Upper lobe of left lung (tissue), 6 donors: ENCODE measurements at places on chromosomes 4 and X. TPM values are rescaled to one million over a fixed set of nuclear protein-coding genes. Genes with fewer than 3 reads are reported as not detected.
A peak's percentile ranks its signal among the peaks of the same experiment; 100 is the strongest.

DNA sequence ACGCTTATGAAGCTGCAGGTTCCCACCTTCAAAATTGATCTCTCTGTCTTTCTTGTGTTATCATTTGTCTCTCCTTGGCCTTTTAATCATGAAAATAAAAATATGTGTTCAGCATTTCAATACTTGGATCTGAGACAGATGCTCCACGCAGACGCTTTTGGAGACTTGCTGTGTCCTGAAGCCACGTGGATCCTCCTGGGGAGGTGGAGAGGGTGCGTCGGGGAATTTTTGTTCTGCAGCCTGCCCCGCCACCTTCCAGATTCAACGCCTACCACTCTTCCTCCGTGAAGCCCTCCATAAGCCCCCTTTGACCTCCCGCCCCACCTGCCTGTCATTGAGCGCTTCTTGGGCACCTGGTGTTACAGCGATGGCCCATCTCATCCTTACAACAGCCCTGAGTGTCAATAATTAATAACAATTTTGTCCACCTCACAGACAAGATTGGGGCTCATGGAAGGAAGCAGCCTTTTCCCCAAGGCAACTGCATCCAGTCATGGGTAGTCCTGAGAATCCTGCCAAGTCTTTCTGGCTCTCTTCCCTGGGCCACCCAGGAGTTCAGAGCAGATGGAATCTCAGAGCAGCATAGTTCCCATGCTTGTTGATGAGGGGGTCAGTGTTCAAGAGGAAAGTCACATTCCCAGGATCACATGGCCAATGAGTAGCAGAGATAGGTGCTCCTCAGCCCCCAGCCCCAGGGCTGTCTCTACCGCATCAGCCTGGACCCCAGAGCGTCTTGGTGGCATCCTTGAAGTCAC, 172.6 kb upstream of the PSAPL1 start:
- no peak for DNase-seq

DNA sequence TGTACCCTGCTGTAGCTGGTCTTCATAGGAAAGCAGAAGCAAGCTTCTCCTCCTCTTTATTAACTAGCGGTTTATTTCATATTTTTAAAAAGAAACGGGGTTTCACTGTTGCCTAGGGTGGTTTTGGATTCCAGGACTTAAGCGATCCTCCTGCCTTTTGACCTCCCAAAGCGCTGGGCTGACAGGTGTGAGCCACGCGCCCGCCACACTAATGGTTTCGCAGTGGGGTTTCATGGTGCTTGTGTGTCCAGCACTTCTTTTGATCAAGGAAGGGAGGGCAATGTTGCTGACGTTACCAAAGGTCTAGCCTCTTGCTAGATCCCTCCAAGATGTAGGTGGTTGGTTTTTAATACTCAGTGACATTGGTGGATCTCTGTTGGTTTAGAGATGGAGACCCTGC, 1.4 kb downstream of the MAEA start:
- peak; percentile 24 for DNase-seq

DNA sequence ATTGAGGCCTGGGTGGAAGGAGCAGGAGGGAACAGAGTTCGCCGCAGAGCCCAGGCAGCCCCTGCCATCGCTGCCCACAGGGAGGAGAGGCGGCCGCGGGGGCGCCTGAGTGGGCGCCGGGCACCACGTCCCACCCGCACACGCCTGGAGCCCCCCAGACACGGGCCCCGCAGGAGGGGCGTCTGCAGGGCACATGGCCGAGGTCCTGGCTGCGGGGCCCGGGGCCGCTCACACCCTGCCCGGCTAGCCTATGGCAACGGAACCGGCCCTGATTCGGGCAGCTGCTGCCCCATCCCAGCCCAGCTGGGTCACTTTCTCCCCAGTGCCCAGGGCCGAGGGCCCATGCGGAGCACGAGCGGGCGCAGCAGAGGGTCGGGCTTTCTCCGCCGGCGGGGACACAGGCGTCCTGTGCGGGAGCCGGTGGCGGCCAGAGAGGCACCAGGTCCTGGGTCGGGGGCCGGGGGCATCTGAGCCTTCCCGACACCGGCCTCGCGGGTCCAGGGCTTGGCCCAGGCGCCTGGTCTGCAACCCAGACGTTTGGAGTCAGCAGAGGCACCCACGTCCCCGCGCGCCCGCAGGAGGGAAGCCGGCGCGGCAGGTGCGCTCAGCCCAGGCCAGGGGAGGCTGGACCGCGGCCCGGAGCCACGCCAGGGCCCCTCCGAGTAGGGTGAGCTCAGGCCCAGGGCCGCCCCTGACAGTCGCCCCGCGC, 91.2 kb downstream of the FAM53A start:
- DNase-seq, result peak; percentile 80

DNA sequence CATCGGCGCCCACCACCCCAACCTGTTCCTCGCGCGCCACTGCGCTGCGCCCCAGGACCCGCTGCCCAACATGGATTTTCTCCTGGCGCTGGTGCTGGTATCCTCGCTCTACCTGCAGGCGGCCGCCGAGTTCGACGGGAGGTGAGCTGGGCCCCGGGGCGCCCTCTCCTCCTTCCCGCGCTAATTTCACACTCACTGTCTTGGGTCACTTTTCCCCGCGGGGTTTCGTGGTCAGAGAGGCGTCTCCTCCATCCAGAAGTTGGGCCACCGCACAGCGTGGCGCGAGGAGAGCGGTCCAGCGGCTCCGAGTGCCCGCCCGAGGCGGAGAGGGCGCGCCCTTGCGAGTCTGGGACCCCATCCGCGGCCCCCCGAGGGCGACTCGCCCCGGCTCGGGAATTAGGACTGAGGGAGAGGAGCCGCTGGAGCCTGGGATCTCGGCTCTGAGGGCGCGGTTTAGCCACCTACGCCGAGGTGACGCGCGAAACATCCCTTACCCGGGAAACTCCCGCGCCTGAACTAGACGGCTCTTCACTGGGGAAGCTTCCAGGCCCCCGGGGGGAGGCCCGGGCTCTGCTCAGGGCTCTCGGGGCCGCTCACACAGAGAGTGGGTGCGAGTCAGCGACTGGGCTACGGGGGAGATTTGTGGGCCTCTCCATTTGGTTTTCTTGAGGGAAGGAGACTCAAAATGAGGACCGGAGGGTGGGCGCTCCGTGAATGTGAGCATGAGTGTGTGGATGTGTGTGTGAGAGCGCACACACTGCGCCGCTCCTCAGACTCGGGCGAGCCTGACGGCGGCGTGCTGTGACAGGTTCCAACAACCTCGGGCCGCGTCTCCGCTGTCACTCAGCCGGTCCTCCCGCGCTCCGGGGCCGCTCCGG, 551 bp downstream of the NPNT start:
- peak; percentile 88 for DNase-seq

BOD1L1 gene
- 66.2 TPM for total RNA-seq

DNA sequence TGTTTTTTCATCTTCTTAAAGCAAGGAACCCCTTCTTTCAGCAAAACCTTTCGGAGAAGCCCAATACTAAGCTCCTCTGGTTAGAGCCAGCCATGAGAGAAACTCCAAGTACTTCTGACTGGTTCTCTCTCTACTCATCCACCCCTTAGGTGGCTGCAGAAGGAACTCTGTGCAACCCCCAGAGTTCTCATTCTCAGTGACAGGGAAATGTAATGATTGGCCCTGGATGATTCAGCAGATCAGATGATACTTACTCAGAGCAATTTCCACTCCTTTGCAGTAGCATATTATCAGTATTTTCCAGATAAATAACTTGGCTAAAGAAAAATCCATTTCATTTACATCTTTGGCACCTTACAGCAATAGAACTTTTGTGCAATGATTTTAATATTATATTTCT, 3.2 kb downstream of the SPP1 start:
- no peak for DNase-seq

GRCh38 chrX:37380256-37380655, 31.1 kb downstream of the PRRG1 start:
- DNase-seq, result no peak

- DNase-seq, result no peak
Measured at GRCh38 chr4:185640811-185641675, 105.7 kb upstream of the PDLIM3 start.

DNA sequence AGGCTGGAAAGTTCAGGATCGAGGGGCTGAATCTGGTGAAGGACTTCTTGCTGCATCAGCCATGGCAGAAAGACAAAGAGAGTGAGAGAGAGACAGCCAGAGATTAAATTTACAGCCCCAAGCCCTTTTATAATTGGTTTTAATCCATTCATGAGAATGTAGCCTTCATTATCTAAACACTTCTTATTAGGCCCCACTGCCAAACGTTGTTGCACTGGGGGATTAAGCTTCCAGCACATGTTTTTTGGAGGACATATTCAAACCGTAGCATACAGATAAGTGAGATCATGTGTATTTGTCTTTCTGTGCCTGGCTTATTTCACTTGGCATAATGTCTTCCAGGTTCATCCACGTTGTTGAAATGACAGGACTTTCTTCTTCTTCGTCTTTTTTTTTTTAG, 524.7 kb downstream of the SPRY1 start:
- no peak for DNase-seq

RPL9 gene
- 2,200 TPM for total RNA-seq

- no peak for DNase-seq
Measured at GRCh38 chr4:129037093-129037492, 56.2 kb downstream of the SCLT1 start.

DNA sequence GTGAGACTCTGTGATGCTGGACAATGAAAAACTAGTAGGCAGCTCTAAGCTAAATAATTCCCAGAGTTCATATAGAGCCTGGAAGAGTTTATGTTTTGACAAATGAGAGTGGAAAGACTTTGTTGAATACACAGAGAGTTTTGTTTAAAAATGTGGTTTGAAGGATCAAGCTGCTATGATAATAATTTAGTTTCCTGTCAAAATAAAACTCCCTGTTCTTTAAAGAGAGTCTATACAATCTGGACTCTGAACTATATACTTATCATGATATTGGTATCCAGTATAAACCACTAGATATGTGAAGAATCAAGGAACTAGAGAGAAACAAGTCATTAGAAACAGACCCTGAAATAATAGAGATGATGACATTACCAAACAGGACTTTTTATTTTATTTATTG, 158.6 kb downstream of the C4orf33 start:
- no peak for DNase-seq

- no peak for DNase-seq
Measured at GRCh38 chr4:86398187-86398586, 38.3 kb upstream of the MAPK10 start.

NHSL2 gene
- total RNA-seq, result 18.3 TPM

NR3C2 gene
- 24.7 TPM for total RNA-seq

SHROOM4 gene
- total RNA-seq, result 38.2 TPM

- no peak for DNase-seq
Measured at GRCh38 chr4:184848510-184848909, 22.7 kb upstream of the ACSL1 start.

GRCh38 chr4:185573651-185574199, 38.4 kb upstream of the PDLIM3 start:
- DNase-seq, result no peak

DNA sequence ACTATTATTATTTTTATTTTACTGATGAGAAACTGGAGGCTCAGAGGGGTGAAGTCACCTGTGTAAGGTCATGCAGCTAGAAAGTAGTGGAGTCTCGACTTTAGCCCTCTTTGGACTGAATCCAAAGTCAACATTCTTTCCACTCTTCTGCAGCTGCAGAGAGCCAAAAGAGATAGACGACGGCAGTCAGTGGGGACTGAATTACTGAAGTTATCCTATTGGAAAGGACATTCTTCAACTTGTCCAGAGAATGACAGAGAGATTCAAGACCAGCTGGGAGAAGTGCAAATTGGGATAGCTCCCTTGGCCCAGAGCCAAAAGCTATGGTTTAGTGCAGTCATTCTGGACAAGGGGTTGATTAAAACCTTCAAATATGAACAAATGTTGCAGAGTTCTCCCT, 42.5 kb downstream of the VGLL1 start:
- no peak for DNase-seq

F8A3 gene
- 25.7 TPM for total RNA-seq

- no peak for DNase-seq
Measured at GRCh38 chr4:125546272-125546671, 231.5 kb downstream of the FAT4 start.

DNA sequence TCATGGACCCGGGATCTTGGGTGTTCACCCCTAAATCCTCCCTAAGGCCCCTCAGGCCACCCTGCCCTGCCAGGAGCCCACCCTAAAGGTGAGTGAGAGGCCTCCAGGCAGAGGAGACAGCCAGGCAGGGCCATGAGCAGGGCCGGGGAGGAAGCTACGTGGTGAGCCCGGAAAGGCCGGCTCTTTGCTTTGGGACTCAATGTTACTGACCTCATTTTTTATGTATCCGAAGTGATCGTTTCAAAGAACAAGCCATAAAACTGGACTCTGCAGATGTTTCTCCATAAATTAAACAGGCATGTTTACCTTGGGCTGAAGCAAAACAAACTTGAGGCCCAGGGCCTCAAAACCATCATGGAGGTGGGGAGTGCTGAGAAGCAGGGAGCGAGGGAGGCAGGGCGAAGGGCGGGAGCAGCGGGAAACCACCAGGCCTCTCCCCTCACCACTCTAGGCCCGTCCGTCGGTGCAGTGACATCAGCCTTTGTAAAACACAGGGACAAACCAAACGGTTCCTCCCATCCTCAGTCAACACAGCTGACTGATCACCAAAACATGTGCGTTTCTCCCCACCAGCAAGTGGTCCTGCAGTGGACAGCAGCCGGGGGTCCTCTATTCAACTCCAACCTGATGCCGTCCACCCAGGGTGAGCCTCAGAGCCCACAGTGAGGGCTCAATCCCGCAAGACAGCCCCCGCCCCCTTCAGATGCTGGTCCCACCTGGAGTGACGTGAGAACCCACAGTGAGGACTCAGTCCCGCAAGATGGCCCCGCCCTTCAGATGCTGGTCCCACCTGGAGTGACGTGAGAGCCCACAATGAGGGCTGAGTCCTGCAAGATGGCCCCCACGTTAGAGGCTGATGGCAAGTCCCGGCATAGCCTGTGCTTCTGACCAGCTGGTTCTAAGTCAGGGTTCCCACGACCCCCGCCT, 102.9 kb upstream of the LRPAP1 start:
- peak; percentile 30 for DNase-seq

- DNase-seq, result no peak
Measured at GRCh38 chr4:55793479-55793878, 26.1 kb upstream of the EXOC1L start.

GRCh38 chrX:72620550-72621145, 48.0 kb upstream of the HDAC8 start:
- no peak for DNase-seq

GRCh38 chrX:45850775-45851433, 650.2 kb upstream of the DIPK2B start:
- DNase-seq, result peak; percentile 28

GRCh38 chr4:76957004-76957738, 7.6 kb downstream of the SEPTIN11 start:
- DNase-seq, result no peak

ERCC6L gene
- not detected for total RNA-seq

AKAP14 gene
- total RNA-seq, result not detected

- DNase-seq, result no peak
Measured at GRCh38 chr4:137180349-137180748, 351.9 kb downstream of the PCDH18 start.

DNA sequence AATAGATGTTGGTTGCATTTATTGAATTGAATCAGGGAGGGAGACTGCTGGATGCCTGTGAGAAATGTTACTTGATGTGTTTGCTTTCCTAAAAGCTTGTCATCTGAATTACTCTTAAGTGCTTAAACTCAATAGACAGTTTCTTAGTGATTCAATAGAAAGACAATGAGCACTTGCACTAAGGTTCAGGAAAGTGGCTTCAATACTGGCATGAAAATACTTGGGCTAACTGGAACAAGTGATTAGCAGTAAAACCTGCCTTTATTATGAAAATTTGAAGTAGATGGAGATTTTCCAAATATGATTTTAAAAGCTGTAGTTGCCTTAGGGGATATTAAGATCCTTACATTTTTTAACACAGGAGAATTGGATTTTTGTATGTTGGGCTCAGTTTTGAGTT, 123.3 kb downstream of the RNF150 start:
- no peak for DNase-seq

GRCh38 chr4:122012735-122013134, 60.9 kb upstream of the TRPC3 start:
- no peak for DNase-seq

RAB39B gene
- total RNA-seq, result 1.2 TPM

SSX2 gene
- total RNA-seq, result not detected
